ENCODE measurements at places on chromosomes 7 and 10.
A peak's percentile ranks its signal among the peaks of the same experiment; 100 is the strongest.

GRCh38 chr7:75758491-75758890, 13.5 kb downstream of the CCL26 start:
- DNase-seq: no peak

GRCh38 chr7:45027774-45028114, 27.7 kb downstream of the CCM2 start:
- DNase-seq: no peak

GRCh38 chr7:5773661-5774086, 7.8 kb downstream of the RNF216 start:
- DNase-seq: no peak

- no peak for DNase-seq
Observed at GRCh38 chr10:101411598-101411997, 57.6 kb downstream of the BTRC start.

DNA sequence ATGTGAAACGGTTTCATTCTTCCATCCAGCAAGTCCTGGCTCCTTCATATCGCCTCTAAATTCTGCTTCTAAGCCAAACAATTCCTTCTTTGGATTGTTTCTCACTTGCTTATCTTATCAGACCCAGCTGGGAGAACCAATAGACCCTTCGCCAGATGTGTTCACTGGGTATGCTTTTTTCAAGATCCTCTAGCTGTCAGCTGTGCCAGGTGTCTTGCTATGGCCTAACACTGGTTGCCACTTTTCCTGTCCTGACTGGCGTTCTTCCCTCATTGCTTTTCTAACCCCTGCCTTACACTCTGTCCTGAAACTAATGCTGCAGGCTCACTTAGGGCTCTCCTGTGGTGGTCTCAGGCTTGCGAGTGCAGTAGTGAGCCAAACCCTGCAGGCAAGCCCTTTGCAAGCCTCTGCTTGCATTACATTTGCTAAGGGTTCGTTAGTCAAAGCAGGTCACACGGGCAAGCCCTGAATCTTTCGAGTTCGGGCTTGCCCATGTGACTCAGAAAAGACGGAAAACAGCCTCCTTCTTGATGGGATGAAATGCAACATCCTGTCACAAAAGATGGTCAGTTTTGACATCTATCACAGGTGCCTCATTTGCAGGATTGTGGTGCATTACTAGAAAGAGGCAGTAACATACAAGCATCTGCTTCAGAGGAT, 92.8 kb downstream of the VWC2 start:
- DNase-seq: no peak

GRCh38 chr7:124033095-124033806, 384 bp upstream of the TMEM229A start:
- no peak for DNase-seq

DNA sequence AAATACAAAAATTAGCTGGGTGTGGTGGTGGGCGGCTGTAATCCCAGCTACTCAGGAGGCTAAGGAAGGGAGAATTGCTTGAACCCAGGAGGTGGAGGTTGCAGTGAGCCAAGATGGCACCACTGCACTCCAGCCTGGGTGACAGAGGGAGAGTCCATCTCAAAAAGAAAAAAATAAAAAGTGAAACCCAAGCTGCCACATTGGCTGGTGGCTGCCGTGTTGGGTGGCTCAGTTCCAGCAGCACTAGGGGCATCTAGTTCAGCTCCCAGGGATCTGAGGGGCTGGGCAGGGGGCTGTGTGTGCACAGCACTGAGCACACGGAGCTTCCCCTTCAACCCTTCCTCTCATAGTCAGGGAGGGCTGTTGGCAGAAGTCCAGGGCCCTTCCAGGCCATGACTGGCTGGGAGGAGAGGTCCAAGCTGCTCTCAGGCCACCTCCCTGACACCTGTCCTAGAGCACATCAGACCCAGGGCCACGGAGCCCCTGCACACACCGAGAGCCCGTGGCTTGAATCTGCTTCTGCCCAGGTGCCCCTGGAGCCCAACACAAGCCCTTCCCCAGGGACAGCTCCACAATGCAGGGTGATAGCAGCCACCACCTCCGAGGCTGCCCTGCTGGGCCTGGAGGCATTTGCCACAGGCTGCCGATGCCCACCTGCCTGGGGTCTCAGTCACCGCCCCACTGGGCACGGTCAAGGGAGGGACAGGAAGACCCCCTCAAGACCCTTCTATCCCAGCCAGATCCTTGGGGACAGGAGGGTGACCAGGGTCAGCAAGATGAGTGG, 47.3 kb downstream of the YKT6 start:
- DNase-seq: no peak

DNA sequence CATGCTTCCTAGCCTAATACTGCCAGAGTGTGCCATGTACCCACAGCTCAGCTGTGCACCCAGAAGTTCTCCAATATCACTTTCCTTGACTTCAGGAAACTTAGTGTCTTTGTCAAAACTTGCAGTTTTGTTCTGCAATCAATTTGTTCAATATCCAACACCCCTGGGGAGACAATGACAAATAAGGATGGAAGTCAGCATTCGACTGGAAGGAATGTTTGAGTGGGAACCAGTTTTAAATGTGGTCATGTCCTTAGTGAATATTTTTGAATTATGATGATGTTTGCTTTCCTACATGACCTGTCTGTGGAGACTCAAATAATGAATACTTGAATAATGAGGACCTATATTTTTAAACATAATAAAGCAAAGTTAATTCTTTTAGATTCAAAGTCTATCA, 112.0 kb downstream of the ANK3 start:
- DNase-seq: no peak

- DNase-seq: no peak
Observed at GRCh38 chr7:17040716-17041115, 158.9 kb upstream of the AGR3 start.

DNA sequence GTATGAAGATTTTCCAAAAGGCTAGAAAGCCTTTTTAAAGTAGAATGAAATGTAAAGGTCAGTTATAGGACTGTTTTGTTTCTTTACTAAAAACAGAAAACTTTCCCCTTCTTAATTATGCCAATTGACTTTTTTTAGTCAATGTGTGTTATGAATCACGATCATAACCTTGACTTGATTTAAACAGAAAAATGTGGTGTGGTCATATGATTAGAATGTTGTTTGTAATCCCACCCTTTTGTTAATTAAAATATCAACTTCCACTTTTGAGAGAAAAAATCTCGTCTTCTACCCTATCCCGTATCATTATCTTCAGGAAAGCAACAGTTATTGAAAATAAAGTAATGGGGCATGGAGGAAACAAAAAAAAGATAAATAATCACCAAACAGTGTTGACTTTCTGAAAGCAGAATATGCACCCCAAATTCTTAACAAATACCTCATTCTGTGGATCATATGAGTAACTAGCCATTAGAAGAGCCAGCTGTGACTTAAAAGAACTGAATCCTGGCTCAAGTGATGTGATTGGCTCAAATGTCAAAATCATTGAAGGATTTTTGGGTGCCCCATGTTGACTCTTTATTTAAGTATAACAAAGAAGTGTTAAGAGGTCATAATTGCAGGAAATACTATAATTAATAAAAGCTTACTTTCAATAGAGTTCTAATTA, 32.3 kb upstream of the SLC16A12 start:
- no peak for DNase-seq

DNA sequence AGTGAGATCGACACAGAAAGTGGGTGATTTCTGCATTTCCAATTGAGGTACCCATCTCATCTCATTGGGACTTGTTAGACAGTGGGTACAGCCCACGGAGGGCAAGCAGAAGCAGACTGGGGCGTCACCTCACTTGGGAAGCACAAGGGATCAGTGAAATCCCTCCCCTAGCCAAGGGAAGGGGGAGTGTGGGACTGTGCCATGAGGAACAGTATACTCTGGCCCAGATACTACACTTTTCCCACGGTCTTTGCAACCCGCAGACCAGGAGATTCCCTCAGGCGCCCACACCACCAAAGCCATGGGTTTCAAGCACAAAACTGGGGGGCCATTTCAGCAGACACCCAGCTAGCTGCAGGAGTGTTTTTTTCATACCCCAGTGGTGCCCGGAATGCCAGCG, 99.8 kb downstream of the ODAD2 start:
- DNase-seq: no peak

DNA sequence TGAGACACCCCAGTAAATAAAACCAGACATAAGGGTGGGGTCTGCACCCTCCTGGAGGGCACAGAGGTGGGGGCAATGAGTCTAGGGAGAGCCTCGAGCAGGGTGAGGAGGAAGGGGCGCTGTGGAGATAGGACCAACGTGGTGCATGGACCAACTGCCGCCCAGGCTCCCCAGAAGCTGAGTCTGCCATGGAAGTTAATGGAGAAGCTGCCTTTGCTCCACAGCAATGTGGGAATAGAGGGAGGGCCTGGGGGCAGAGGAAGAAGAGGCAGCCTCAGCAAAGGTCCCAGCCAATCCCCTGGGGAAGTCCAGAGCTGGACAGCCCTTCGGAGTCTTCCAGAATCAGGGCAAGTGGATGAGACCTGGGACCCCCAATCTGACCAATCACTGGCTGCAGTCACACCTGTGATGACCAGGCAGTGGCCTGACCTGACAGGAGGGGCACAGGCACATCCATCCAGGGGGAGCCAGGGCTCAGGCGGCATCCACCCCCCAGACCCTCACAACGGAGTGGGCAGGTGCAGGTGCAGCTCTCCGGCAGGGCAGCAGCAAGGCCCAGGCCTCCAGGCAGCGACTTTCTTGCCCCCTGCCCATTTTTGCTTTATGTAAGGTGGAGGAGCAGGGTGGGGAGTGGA, 242.2 kb upstream of the PPP2R2D start:
- no peak for DNase-seq

DNA sequence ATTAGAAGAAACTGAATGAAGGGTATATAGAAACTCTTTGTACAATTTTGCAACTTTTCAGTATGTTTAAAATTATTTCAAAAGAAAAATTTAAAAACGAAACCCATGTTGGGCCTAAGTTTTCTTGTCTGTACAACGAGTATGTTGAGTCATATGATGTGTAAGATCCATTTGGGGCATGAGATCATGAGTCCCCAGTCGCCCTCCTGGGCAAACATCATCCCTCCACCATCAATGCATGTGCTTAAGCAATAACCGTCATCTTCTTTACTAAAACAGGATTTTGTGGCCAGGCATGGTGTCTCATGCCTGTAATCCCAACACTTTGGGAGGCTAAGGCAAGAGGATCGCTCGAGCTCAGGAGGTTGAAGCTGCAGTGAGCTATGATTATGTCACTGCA, 54.2 kb upstream of the CDCA7L start:
- DNase-seq: no peak

- DNase-seq: no peak
Observed at GRCh38 chr10:34885898-34886297, 70.8 kb upstream of the PARD3 start.

GRCh38 chr7:46479680-46480079, 558.6 kb upstream of the IGFBP3 start:
- DNase-seq: no peak

GRCh38 chr7:5421714-5422395, 1.8 kb downstream of the TNRC18 start:
- DNase-seq: peak; percentile 46

- DNase-seq: no peak
Observed at GRCh38 chr7:142862351-142862750, 7.5 kb downstream of the EPHB6 start.

- DNase-seq: peak; percentile 20
Observed at GRCh38 chr7:105760551-105761447, 115.6 kb downstream of the ATXN7L1 start.

- no peak for DNase-seq
Observed at GRCh38 chr10:124166431-124167125, 73.2 kb upstream of the CHST15 start.

DNA sequence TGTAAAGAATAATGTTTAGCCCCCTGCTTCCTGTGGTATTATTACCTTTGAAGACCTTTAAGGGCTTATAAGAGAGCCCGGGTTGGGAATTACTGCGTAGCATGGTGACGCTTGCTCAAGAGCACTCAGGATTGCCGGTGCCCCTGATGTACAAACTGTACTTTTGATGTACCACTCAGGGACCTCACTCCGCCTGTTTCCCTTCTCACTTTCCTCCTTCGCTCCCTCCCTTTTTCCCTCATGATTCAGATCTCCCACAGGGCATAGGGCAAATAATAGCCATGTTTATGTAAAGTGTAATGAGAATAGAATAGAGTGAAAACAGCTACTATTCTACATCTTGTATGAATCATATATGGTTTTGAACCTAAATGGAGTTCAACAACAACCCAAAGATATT, 77.8 kb upstream of the PDCD4 start:
- DNase-seq: no peak

GRCh38 chr10:71569775-71570588, 149.6 kb downstream of the C10orf105 start:
- peak; percentile 72 for DNase-seq

DNA sequence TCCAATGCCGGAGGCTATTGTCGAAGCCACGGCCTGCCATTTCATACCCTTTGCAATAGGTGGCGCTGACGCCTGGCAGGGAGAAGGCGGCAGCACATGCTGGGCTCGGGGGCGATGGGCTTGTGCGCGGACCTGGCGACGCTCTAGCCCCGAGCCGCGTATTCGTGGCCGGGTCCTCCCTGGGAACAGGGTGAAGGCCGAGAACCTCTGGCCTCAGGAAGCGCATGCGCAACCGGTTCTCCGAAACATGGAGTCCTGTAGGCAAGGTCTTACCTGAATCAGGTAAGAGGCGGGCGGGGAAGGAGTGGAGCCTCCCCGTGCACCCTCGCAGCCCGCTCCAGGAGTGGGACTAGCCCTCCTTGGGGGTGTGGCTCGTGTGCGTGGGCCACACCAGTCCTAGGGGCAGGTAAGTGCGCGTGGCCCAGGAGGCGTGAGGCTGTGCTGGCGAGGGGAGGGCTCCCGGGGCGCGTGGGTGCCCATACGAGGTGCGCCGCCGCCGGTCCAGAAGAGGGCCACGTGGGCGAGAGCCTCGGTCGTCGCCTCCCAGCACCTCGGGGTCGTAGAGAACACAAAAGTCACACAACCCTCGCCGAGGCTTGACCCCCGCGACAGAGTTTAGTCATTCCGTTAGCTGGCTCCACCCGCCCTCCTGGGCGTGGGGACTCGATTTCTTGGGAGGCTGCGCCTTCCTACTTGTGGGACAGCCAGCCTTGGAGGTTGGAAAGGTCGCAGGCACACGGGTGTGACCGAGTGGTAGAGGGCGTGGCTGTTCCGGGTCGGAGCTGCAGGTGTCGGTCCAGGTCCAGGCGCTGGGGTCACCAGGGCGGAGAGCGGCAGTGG, 5.6 kb upstream of the MEST start:
- DNase-seq: peak; percentile 65

DNA sequence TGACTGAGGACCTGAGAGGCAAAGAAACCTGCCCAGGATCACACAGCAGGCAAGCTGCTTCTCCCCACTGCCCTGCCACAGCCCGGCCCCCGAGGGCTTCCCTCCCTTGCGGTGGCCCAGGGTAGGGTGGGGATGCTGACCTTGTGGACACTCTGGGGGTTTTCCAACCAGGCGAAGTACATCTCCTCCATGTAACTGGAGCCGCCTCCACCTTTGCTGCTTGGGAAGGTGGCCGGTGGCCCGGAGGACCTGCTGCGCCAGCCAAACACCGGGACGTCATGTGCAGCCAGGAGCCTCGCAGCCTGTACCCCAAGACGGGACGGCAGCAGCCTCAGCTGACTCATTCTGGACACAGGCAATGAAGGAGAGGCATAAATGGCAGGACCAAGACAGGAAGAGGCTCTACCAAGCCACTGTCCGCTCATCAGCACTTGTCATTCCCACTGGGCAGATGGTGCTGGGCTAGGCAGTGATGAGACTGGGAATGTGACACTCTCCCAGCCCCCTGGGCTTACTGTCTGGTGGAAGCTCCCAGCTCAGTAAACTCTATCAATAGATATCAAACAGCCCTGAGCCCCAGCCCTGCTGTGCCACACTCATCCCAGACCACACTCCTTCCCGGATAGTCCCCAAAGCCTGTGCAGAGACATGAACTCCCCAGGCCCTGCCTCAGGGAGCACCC, 3.7 kb downstream of the OGDHL start:
- DNase-seq: no peak

GRCh38 chr7:117835016-117835664, 38.1 kb downstream of the CTTNBP2 start:
- DNase-seq: no peak
